ENCODE measurements at places on chromosomes 5 and 9.
A peak's percentile ranks its signal among the peaks of the same experiment; 100 is the strongest.

- no peak for DNase-seq
Measured at GRCh38 chr5:171893290-171893886, 107.8 kb downstream of the SMIM23 start.

DNA sequence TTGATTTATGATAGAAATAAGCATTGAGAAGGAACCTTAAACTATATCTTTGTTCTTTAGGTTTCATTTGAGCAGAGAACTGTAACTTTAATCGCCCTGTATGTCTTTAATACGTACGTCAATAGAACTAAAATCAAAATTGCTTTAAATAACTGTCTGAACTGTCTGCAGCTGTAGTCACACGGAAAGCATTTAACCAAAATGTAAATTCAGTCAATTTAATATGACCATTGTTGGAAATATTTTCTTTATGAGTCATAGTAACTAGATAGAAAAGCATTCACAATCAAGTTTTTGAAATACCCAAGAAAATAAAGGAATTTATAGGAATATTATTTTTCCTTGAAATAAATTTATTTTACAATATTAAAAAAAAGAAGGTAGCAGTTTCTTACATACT is 157.1 kb upstream of the CDH6 start:
- no peak for DNase-seq

DNA sequence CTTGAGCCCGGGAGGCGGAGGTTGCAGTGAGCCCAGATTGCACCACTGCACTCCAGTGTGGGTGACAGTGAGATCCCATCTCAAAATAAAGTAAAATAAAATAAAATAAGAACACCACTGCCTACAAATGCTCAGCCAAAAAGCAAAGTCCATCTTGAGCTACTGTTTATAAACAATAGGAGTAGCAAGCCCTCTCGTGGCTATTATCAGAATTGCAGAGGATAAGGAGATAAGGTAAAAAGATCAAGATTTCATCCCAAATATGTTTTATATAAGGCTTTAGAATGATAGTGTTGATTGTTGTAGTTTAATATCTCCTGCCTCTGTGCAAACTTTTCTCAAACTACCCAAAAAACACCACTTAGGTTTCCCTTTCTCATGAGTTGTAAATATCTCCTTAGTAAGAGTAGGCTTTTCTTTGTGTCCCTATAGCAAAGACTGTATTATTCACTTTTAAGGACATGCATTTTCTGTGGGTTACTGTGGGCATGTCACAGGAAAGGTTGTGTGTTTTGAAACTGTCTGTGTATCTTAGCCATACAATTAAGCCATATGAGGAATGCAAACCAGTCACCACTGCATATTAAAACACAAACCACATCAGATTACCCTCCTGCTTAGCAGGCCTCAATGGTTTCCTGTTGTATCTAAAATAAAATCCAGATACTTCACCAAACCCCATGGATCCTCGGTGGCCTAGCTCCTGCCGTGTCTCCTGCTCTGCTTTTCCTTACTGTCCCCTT is 31.8 kb upstream of the CKS2 start:
- DNase-seq, result peak; percentile 31

DNA sequence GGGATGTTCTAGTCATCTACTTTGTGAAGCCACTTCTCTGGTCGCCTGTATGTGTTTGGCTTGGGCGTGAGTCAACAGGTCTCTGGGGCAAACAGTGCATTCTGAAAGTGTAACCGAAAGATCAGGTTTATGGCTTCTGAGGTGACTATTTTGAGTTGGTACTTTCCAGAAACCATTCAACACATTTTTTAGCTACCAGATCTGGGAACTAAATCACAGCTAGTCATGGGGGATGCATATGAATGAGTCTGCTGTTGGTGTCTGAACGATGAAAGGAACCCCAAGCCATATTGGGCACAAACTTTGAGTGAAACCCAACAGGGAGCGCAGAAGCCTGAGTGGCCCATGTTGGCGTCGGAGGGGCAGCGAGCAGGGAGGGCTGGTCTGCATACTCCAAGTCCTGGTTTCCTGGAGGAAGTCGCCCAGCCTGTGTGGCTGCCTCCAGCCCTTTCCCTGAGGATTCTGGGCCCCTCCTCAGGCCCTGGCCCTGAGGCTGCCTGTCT is 35.3 kb downstream of the UBE2QL1 start:
- DNase-seq, result no peak

All from CD4-positive, alpha-beta T cell treated with Interleukin-4 for 4 hours (primary cell).